ENCODE measurements at places on chromosomes 2 and 18.

DNA sequence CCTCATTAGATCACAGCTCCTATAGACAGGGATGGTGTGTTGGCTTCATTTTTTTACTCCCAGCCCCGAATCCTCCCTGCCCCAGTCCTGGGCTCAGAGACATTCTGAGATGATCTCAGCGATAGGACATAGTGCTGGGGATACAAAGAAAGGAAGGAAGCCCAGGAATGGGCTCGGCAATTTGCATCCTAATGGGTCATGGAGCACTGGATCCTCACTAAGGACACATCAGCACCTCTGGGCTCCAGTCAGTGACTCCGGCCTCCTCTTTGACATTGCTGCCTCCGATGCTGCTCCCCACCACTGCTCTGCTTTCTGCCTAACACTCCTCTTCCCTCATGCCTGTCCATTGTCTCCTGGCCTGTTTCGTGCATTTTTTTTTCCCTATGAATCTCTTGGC is 489.1 kb downstream of the STK39 start:
- DNase-seq = no peak

DNA sequence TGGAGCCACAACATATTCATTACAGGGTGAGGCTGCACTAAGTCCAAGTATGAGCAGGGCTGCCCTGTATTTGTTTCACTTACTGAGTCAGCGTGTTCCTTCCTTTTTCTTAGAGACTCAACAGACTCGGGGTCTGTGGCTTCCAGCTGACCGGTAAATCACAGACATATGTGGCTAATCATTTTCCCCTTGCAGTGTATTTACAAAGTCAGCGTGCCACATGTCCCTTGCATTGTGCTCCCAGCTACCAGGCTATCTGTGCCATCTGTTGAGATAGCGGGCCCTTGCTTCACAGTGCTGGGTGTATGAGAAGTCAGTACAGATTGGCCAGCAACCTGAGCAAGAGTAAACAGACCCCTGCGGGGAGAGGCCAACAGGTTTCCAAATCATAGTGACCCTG is 254.3 kb downstream of the LRRTM1 start:
- no peak for DNase-seq

DNA sequence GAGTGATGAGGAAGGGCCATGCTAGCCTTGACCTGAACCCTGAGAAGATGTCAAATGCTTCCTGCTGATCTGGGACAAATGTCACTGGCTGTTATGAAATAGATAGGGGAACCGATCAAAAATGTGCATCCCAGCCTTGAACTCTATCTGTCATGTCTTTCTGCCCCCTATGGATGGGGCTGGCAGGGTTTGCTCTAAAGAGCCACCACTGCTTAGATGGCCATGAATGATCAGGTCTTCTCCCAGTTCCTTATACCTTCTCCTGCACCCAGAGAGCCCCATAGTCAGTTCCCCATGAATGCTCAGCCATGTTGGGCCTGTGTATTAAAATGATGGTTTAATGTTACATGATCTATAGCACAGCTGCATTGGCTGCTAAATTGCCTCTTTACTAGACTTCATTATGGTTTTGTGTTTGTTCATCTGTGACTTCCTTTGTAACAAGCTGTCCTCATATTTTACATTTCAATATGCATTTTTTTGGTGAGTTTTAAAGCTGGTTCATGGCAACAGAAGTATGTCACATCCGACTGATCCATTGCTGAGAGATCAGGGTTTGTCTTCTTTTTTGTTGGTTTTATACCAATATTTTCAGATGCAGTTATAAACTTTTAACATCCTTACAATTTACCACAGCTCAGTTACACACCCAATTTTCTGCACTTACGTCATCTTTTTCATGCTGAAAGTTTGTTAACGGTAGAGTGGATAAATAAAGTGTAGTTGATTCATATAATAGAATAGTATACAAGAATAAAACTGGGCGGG is 56.3 kb upstream of the SMAD2 start:
- no peak for DNase-seq

GRCh38 chr2:72524071-72524470 is 301.8 kb downstream of the EXOC6B start:
- no peak for DNase-seq

GRCh38 chr2:172938713-172939375 is 136.8 kb upstream of the MAP3K20 start:
- DNase-seq = no peak

DNA sequence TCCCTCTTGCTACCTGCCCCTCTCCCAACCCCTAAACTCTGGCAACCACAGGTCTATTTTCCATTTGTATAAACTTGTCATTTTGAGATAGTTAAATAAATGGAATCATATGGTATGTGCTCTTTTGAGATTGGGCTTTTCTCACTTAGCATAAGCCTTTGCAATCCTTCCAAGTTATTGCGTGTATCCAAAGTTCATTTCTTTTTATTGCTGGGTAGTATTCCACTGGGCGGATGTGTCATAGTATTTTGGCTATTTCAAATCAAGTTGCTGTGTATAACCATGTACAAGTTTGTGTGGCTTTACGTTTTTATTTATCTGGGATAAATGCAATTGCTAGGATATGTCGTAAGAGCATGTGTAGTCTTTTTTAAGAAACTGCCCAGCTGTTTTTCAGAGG is 55.5 kb upstream of the CUL3 start:
- DNase-seq = no peak

- DNase-seq = no peak
Observed at GRCh38 chr2:240140920-240141319, 462 bp upstream of the OTOS start.

GRCh38 chr18:27719680-27720079 is 457.2 kb downstream of the CDH2 start:
- no peak for DNase-seq

DNA sequence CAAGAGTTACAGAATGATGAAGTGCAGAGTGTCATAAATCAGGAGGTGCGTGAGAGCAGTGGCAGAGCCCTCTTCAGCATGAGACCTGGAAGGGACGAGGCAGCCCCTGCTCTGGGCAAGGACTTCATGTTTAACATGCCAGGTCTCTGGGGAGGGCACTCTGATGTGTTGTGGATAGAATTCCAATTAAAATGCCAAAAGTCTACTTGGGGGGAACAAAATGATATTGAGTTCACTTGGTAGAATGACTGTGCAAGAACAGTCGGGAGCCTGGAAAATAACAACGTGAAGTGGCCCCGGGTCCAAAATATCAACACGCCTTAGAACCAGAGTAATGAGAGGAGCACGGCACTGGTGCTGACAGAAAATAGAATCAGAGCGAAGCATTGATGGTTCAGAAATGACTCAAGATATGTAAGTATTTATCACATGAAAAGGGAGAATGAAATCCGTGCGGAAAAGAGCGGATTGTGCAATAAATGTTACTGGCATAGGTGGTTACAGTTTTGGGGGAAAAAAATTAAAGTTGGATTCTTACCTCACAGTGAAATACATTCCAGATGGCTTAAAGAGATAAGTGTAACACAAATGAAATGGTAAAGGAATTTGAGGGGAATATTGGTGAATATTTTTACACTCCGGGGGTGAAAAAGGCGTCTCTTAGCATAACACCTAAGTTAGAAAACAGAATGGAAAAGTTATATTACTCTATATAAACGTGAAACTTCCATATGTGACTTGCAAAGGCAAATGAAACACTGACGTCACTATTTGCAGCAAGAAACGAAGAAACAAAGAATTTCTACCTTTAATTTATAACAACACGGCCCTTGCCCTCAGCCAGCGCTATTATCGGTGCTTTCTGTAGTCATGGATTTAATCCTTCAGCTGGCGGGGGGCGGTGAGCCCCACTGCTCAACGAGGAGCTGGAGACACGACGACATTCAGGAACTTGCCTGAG is 159.4 kb upstream of the TWIST2 start:
- no peak for DNase-seq

- DNase-seq = no peak
Observed at GRCh38 chr2:57181315-57182038, 865.1 kb upstream of the VRK2 start.

DNA sequence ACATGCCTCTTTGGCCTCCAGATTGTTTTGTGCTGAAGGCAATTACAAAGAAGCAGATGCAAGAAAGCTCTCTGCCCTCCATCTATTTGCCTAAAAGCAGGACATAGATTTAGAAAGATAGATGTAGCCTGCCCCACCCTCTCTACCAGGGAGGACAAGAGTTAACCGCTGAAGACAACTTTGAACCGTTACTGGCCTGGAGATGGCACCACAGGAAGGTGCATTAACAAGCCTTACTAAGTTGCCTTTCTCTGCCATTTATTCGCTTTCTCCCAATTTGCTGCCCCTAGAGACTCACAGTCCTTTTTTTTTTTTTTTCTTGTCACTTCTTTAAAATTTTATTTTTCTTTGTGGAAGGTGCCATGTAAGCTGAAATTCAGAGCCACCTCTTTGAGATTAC is 28.8 kb upstream of the RMDN2 start:
- no peak for DNase-seq

DNA sequence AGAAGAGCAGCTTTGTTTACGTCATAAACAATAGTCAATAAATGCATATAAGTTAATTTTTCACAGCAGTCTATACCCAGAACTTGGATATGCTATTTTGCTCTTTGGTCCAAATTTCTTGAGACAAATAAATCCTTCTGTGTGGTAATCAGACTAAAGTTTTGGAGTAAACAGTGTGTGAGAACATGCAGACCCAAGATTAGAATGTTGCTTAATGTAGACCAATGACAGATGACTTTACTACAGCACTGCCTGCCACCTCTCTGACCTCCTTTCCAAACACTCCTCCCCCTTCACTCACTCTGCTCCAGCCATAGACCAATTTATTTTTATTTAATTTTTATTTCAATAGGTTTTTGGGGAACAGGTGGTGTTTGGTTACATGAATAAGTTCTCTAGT is 115.3 kb upstream of the TANK start:
- DNase-seq = no peak

GRCh38 chr2:202529389-202529788 is 105.4 kb upstream of the FAM117B start:
- DNase-seq = no peak

DNA sequence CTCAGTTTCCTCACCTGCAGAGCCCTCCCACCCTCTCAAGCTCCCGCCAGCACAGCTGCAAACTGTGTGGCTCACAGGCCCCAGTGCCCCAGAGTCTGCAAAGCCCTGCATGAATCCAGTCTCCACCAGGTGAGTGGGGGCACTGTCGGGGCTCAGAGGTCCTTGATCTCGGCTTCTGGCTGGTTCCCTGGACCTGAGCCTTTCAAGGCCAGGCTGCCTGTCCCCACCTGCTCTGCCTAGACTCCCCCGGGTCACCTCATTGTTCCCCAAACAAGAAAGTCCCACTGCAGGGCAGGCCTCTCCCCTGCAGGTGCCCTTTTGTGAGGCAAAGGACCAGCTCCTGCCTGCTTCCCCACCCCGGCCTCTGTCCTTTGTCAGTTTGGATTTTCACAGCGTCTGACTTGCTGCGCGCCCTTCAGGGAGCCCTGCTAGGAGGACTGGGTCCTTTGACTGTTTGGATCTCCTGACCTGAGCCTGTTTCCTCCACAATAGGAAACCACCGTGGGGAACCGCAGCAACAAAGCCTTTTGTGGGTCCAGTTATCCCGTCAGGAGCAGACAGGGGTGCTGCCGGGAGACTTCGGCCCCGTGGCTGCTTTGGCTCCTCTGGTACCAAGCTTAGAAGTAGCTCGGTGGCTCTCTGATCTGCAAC is 200.5 kb upstream of the HDAC4 start:
- DNase-seq = peak; percentile 1

DNA sequence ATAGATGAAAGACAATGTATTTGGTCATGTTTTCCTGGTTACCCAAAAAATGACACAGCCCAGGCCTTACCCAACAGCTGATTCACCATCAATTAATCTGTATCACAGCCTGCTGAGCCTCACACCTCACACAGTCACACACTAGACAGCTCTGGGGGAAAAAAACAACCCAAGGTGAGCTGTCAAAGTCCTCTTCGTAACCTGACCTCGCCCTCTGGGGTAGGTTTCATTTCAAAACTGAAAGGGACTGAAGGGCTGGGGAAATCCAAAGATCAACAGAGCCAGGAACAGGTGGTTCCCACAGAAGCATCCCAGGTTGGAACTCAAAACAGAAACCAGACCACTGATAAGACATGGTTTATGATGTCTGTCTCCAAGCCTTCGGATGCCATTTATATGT is 18.2 kb upstream of the PCBP1 start:
- DNase-seq = no peak

DNA sequence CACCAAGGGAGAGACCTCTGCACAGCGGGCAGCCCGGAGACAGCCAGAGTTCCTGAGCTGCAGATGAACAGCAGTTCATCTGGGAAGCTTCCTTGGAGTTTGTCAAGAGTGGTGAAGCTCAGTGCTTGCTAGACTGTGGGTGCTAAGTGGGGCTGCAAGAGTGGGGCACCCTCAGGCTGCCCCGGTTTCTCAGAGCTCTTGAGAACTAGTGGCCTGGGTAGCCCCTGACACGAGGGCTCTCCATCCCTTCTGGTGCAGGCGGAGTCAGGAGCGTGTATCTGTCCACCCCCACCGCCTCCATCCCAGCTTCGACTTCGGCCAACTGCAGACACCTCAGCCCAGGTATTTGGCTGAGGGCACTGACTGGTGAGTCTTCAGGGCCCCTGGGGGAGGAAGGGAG is 222.0 kb downstream of the LOXHD1 start:
- peak; percentile 29 for DNase-seq

DNA sequence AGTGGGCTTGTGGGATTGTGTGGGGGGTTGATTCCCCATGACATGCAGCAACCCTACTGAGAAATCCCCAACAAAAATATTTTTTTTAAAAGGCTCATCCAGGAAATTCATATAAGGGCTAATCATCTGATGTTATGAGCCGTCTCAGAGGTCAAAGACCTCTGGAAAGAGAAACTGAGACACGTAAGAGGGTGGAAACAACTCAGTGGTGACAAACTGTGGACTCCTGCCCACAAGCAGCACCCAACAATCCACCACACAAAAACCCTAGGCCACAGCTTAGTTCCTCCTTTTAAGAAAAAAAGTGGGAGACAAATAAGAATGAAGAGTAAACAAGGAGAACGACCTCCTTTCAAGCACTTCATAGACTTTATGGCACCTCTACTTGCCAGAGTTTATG is 1096.1 kb upstream of the NRXN1 start:
- DNase-seq = no peak

DNA sequence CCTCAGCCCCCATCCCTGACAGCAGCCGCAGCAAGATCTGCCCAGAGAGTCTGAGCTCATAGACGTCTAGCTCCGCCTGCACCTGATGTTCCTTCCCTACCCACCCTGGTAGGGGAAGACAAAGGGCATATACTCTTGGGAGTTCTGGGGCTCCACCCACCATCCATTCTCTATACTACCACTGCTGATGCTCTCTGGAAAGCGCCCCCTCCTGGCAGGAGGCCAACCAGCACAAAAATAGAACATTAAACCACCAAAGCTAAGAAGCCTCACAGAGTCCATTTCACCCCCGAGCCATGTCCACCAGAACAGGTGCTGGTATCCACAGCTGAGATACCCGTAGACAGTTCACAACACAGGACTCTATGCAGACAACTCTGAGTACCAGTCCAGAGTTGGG is 662.6 kb upstream of the FAM98A start:
- DNase-seq = no peak

GRCh38 chr2:7010391-7011054 is 93.3 kb downstream of the RNF144A start:
- DNase-seq = no peak

DNA sequence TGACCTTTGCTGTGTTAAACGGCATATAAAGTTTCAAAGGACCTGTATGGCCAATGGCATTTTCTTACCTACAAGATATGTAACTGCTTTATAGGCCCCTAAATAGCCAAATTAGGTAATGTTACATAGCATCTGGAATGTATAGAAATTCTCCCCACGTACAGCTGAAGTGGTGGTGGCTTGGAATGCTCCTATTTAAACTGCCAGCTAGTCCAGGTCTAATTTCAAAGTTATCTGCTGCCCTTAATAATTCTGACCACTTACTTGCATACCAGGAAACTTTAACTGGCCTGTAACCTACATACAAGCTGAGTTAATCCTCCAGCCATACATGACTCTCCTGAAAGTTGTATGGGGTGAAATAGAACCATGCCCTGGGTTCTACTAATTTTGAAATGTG is 1.3 kb downstream of the KIAA2012 start:
- DNase-seq = no peak
